ENCODE measurements at places on chromosomes 5 and 9. TPM values are rescaled to one million over a fixed set of nuclear protein-coding genes. Genes with fewer than 3 reads are reported as not detected.

Gene DMRTA1
- 1.5 TPM for total RNA-seq

Gene ARID3C
- 0.22 TPM for total RNA-seq

Gene PCSK5
- 6.4 TPM for total RNA-seq

Gene PDE8B
- 0.22 TPM for total RNA-seq

Gene SLC25A48
- not detected for total RNA-seq

Gene SEMA6A
- 0.12 TPM for total RNA-seq

Gene OLFM1
- total RNA-seq = 4.0 TPM

Gene KCNT1
- total RNA-seq = not detected

Gene EMB
- 3.2 TPM for total RNA-seq

Gene GNE
- total RNA-seq = 53.0 TPM

Gene C1QTNF2
- 2.0 TPM for total RNA-seq

Gene COL5A1
- 238 TPM for total RNA-seq

Gene SIGMAR1
- 87.6 TPM for total RNA-seq

Gene DEPDC1B
- total RNA-seq = 20.7 TPM

Data from uterine smooth muscle cell (primary cell).